ENCODE measurements at places on chromosomes 3 and 15.

GRCh38 chr3:177483182-177483967 lies 286.1 kb upstream of the TBL1XR1 start:
- no peak for DNase-seq

DNA sequence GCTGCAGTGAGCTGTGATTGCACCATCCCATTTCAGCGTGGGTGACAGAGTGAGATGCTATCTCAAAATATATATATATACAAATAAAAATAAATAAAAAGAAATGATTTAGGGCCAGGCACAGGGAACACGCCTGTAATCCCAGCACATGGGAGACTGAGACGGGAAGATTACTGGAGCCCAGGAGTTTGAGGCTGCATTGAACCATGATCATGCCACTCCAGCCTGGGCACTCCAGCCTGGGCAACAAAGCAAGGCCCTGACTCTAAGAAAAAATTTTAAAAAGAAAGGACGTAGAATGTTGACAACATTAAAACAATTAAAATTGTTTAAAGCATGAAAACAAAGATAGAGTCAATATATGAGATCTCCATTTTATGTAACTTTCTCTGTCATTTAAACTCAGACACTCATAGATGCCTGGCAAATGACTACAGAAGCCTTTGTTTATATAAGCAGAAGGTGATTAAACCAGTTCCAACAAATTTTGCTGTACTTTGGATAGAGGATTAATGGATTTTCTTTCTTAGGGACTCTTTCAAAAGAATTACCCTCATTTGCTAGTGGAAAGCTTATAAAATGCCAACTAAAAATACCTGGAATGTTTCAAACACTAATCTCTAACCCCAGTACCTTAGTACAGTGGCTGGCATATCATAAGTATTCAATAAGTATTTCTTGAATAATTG lies 10.7 kb upstream of the TRPM7 start:
- DNase-seq = no peak

- DNase-seq = no peak
Measured at GRCh38 chr3:108391917-108392593, 95.7 kb downstream of the HHLA2 start.

- DNase-seq = no peak
Measured at GRCh38 chr3:32564195-32564594, 6.5 kb downstream of the DYNC1LI1 start.

DNA sequence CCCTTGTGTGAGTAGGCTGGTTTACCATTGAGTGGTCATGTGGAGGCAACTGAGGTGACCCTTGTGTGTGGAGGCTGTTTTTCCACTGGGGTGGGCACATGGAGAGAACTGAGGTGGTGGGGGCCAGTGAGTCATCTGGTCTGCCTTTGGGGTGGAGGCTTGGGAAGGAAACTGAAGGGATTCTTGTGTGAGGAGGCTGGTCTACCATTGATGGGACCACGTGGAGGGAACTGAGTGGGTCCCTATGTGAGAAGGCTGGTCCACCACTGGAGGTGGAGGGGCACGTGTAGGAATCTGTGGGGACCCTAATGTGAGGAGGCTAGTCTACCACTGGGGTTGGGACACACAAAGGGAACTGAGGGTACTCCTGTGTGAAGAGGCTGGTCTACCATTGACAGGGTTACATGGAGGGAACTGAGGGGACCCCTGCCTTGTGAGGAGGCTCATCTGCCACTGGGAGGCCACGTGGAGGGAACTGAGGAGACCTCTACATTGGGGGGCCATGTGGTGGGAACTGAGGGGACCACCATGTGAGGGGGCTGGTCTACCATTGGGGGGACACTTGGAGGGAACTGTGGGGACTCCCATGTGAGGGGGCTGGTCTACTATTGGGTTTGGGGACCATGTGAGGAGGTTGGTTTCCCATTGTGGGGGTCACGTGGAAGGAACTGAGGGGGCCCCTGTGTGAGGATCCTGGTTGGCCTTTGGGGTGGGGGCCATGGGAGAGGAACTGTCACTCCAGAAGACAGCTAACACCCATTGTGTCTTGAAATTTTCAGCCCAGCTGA lies 164.5 kb downstream of the WNT7A start:
- DNase-seq = no peak

- no peak for DNase-seq
Measured at GRCh38 chr3:72006631-72007556, 221.9 kb upstream of the PROK2 start.

- no peak for DNase-seq
Measured at GRCh38 chr3:24981309-24981708, 446.8 kb upstream of the RARB start.

GRCh38 chr15:39953521-39953920 lies 19.6 kb downstream of the EIF2AK4 start:
- DNase-seq = no peak

DNA sequence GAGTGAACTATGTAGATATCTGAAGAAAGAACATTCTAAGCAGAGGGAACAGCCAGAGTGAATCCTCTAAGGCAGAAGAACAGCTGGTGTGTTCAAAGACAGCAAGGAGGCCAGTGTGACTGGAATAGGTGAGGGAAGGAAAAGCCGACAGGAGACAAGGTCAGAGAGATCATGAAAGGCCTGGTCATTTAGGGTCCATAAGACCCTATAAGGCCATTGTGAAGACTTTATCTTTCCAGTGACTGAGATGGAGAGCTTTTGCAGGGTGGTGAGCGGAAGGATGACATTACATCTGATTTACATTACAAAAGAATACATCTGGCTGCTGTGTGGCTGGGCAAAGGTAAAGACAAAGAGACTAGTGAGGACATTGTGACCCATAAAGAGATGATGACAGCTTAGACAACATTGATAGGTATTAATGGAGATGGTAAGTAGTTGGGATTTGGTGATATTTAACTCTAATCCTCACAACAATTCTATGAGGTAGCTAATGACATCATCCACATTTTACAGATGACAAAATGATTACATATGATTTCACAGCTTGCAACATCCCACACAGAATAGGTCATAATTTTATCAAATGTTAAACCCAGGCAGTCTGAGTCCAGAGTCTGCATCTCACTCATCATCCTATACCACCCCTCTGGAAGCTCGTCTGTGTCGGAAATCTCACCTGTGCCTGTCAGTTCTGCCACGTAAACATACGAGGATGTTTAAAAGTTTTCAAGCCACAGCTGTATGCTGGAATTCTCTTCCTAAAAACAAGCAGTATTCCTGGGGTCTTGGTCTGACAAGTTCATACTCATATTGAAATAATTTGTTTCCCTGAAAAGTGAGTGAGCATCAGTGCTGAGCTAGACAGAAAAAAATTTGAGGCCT lies 70.2 kb upstream of the PIK3R4 start:
- DNase-seq = no peak
